ENCODE measurements at places on chromosomes 12 and 14. TPM values are rescaled to one million over a fixed set of nuclear protein-coding genes. Genes with fewer than 3 reads are reported as not detected.

TTC6 gene
- not detected for polyA plus RNA-seq

LRRC10 gene
- polyA plus RNA-seq = not detected

KLRD1 gene
- polyA plus RNA-seq = not detected

KRT82 gene
- polyA plus RNA-seq = not detected

TSPAN19 gene
- 0.28 TPM for polyA plus RNA-seq

PPM1H gene
- not detected for polyA plus RNA-seq

CDKL1 gene
- 1.8 TPM for polyA plus RNA-seq

DHRS4 gene
- polyA plus RNA-seq = 34.2 TPM

FAM222A gene
- 0.39 TPM for polyA plus RNA-seq

SERPINA12 gene
- polyA plus RNA-seq = not detected

USP44 gene
- polyA plus RNA-seq = not detected

ABCB9 gene
- 5.8 TPM for polyA plus RNA-seq

WIF1 gene
- polyA plus RNA-seq = not detected

SLC7A7 gene
- 0.41 TPM for polyA plus RNA-seq

PLEKHG7 gene
- polyA plus RNA-seq = not detected

FERMT2 gene
- polyA plus RNA-seq = 6.9 TPM

KERA gene
- polyA plus RNA-seq = not detected

RIMKLB gene
- 12.5 TPM for polyA plus RNA-seq

TC2N gene
- polyA plus RNA-seq = 7.4 TPM

TMTC1 gene
- polyA plus RNA-seq = 0.04 TPM

ENDOU gene
- 0.21 TPM for polyA plus RNA-seq

KRT6C gene
- polyA plus RNA-seq = 6.3 TPM

MANSC1 gene
- polyA plus RNA-seq = 2.5 TPM

OTX2 gene
- not detected for polyA plus RNA-seq

Data from foreskin keratinocyte (primary cell).